Endothelial cell of umbilical vein (primary cell): ENCODE measurements at places on chromosomes 4 and X. TPM values are rescaled to one million over a fixed set of nuclear protein-coding genes. Genes with fewer than 3 reads are reported as not detected.

Gene ATP10D
- total RNA-seq: 30.9 and 34.1 TPM in 2 replicates

Gene CYSLTR1
- total RNA-seq: not detected in 2 replicates

Gene SHISA3
- 11.6 and 12.0 TPM in 2 replicates for total RNA-seq

Gene XAGE2
- not detected in 2 replicates for total RNA-seq

Gene F9
- total RNA-seq: not detected in 2 replicates

Gene CXCL11
- 0.55 and 1.1 TPM in 2 replicates for total RNA-seq

Gene MAGEE2
- total RNA-seq: not detected in 2 replicates

Gene IL2RG
- total RNA-seq: not detected in 2 replicates

Gene FAM236A
- total RNA-seq: not detected in 2 replicates

Gene FAT4
- total RNA-seq: 33.2 and 39.1 TPM in 2 replicates

Gene IQCM
- not detected in 2 replicates for total RNA-seq

Gene IQSEC2
- total RNA-seq: 9.4 and 9.9 TPM in 2 replicates

Gene XPNPEP2
- not detected in 2 replicates for total RNA-seq

Gene KCND1
- 0.67 and 1.3 TPM in 2 replicates for total RNA-seq

Gene UCP1
- not detected in 2 replicates for total RNA-seq

Gene STPG2
- total RNA-seq: not detected in 2 replicates

Gene MAPK10
- 0.37 TPM in 1 of 2 replicates, not detected in the other for total RNA-seq

Gene NLRP2B
- total RNA-seq: not detected in 2 replicates

Gene VEGFC
- total RNA-seq: 34.9 and 47.1 TPM in 2 replicates

Gene SMIM10
- 1.3 and 2.7 TPM in 2 replicates for total RNA-seq

Gene CENPVL2
- not detected in 2 replicates for total RNA-seq

Gene SPARCL1
- total RNA-seq: not detected in 2 replicates

Gene RASSF6
- not detected in 2 replicates for total RNA-seq

Gene SPANXN3
- total RNA-seq: not detected in 2 replicates

Gene TCEAL6
- not detected in 2 replicates for total RNA-seq

Gene ANXA3
- 73.8 and 78.4 TPM in 2 replicates for total RNA-seq

Gene ETDB
- total RNA-seq: not detected in 2 replicates

Gene TCEAL3
- total RNA-seq: 21.3 and 23.7 TPM in 2 replicates

Gene BEX5
- total RNA-seq: not detected in 2 replicates

Gene EFNB1
- total RNA-seq: 8.8 and 13.3 TPM in 2 replicates

Gene LDB2
- 80.9 and 127 TPM in 2 replicates for total RNA-seq

Gene IRS4
- not detected in 2 replicates for total RNA-seq

Gene RNF150
- 0.30 and 0.33 TPM in 2 replicates for total RNA-seq

Gene NXF2
- not detected in 2 replicates for total RNA-seq

Gene PDK3
- total RNA-seq: 3.9 and 5.9 TPM in 2 replicates

Gene STEEP1
- total RNA-seq: 21.0 and 23.1 TPM in 2 replicates

Gene ATP2B3
- 0.07 and 0.16 TPM in 2 replicates for total RNA-seq

Gene NEUROG2
- total RNA-seq: not detected in 2 replicates

Gene SPANXA2
- not detected in 2 replicates for total RNA-seq

Gene XK
- total RNA-seq: 0.07 TPM in 1 of 2 replicates, not detected in the other

Gene ENOPH1
- total RNA-seq: 35.0 and 35.3 TPM in 2 replicates

Gene NPY1R
- total RNA-seq: not detected in 2 replicates

Gene AMTN
- total RNA-seq: not detected in 2 replicates

Gene CHST7
- total RNA-seq: 9.8 and 11.2 TPM in 2 replicates
